Uterus (tissue), 4 donors: ENCODE measurements at places on chromosomes 2 and 18. TPM values are rescaled to one million over a fixed set of nuclear protein-coding genes. Genes with fewer than 3 reads are reported as not detected.

DNA sequence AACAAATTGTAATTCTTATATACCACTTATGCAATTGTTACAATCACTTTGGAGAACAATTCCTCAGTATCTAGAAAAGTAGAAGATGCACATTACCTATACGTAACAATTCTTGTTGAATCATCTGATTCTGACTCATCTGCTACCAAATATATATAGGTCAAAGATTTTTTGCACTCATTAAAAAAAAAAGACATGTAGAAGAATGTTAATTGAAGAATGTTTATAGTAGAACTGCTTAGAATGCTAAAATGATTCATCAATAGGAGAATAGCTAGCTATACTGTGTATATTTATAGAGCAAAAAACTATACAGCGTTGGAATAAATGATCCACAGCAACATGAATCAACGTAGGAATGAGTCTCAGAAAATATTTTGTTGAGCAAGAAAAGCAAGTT lies 29.5 kb upstream of the STAT1 start:
- no peaks in the 10 kb centered on the region for H3K27me3 ChIP-seq
- no peaks in the 10 kb centered on the region for H3K36me3 ChIP-seq
- no peaks in the 10 kb centered on the region for H3K4me1 ChIP-seq
- no peak for DNase-seq
- no peak overlapping the region for H3K4me3 ChIP-seq

- H3K4me3 ChIP-seq: no peak overlapping the region
- peaks cover 8% of the 10 kb centered on the region for H3K4me1 ChIP-seq
- no peak for DNase-seq
- no peaks in the 10 kb centered on the region for H3K27me3 ChIP-seq
- no peaks in the 10 kb centered on the region for H3K36me3 ChIP-seq
Observed at GRCh38 chr2:205750797-205751196, 68.5 kb downstream of the NRP2 start.

DNA sequence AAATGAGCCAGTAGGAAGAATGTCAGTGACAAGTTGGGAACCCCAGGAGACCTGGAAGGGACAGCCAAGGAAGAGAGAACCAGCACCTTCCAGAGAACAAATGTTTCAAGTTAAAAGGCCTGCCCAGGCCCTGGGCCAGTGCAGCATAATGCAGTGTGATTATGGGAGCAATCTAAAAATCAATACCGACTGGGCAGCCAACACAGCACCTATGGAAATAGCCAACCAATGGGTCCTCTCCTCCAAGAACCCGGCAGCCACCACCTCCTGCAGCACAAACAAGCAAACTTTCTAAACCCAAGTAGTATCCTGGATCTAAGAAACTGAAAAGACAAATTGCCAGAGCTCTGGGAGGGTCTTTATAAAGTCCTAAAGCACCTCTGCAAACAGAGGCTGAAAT lies 71.7 kb downstream of the CLHC1 start:
- H3K36me3 ChIP-seq: no peaks in the 10 kb centered on the region
- DNase-seq: no peak
- no peaks in the 10 kb centered on the region for H3K27me3 ChIP-seq

DLX2 gene
- total RNA-seq: not detected

DNA sequence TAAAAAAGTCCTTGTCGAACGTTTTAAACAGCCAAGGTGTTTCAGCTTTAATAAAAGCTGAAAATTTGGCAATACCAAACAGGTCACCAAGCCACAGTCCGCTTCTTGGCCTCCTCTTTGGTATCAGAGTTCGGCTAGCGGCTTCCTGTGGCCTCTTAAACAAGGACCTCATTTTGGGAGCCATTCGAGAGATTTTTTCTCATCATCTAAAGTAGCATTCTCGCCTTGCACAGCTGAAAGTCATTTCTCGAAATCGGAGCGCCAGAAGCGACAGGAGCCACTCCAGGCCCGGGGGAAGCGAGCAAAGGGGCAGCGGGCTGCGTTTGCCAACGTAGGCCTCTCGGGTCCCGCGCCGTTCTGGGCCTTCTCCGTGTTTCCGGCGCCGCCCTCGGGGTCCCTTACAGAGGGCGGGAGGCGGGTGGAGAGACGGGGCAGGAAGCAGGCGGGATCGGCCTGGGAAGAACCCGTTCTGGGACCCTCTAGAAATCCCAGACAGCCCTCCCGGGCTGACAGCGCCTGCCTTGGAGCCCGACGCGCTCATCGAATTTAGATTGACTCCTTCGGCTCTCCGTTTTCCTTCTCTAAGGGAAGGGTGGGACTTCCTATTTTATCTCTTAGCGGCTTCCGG lies 522 bp upstream of the ZNF407 start:
- H3K27me3 ChIP-seq: no peaks in the 10 kb centered on the region
- H3K27ac ChIP-seq: peak overlapping the region; percentile 98
- H3K36me3 ChIP-seq: no peaks in the 10 kb centered on the region
- H3K4me1 ChIP-seq: no peaks in the 10 kb centered on the region

DNA sequence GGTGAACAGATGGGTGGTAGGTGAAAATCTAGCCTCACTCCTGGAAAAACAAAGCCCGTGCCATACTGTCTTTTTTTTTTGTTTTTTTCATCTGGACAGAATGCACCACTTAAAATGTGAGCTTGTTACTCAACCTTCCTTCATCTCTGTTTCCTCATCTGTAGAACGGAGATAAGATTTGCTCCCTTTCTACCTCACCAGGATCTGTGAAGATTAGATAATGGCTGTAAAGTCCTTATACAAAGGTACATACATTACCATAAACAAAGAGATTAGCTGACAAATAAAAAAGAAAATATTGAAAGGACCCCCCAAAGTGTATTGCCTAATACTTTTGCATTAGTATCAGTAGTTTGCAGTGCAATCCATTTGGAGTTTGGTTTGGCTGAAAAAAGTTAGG lies 75.4 kb upstream of the ZEB2 start:
- H3K4me3 ChIP-seq: no peak overlapping the region
- no peaks in the 10 kb centered on the region for H3K36me3 ChIP-seq
- H3K27me3 ChIP-seq: no peaks in the 10 kb centered on the region
- H3K27ac ChIP-seq: no peak overlapping the region
- H3K4me1 ChIP-seq: no peaks in the 10 kb centered on the region
